ENCODE measurements at places on chromosomes 12 and 14. TPM values are rescaled to one million over a fixed set of nuclear protein-coding genes. Genes with fewer than 3 reads are reported as not detected.

DNA sequence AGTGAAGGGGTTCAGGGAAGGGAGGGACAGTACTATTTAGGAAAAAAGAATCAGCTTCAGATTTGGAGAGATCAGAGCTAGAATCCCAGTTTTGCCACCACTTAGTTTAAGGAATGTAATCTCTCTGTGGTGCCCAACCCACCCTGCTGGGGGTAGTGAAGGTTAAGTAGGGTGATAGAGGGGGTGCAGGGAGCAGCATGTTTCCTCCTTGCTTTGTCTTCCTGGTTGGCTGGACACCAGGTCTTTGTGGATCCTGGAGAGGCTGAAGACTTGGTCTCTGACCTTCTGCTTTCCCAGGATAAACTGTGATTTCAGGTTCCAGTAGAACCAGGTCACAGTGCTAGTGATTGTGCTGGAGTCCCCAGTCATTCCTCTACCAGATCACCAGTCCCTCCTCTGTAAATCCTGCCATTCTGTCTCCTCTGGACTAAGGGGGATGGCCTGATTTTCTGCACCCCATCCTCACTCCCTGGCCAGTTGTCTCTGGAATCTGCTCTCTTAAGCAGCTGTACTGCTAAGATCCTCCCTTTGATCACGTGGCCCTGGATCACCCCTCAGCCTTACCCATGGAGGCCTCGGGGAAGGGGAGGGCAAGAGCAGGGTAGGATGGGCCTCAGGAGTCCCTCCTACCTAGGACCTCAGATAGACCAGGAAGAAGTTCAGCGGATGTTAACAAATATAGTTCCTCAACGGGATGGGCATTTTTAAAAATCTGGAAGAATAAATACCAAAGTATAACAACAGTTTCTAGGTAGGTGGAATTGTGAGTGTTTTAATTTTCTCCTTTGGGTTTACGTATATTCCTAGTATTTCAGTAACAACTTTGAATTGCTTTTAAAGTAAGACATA is 3.1 kb downstream of the MAP3K12 start:
- peak; percentile 88 for DNase-seq

DNA sequence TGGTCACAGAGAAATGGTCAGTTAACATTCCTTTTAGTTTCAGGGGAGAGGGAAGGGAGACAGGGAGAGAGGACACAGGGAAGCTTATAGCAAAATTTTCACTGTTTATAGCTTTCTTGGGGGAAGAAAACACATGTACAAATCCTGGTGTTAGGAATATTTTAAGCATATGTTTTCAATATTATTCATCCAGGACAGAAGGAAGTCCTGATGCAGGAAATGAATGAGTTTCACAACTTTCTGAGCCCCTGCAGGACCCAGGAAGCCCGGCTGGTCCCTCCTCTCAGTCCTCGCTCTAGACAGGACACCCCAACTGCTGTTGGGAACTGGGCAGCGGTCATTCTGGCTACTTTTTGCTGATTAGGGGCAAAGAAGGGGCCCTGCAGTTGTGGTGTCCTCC is 71.1 kb upstream of the ZDHHC17 start:
- no peak for DNase-seq

DNA sequence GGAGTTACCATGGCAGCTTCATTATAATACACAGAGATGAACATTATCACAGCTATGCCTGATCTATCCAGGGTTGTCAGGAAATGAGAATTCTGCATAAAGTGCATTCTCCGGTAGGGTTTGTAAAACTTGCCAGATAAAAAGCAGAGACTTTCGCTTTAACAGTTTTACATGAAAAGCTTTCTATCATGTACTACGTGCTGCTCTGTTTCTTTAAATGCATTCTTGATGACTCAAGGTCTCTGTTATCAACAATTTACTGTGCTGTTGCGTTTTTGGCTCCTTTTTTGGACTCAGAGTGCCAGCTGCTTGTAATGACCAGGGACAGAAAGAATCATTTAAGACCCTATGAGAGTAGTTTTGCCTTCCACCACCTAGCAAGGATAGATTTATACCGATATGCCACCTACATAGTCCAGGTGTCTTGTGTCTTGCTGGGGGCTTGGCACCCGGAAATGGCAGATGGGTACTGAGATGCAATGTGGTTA is 371.2 kb downstream of the BTG1 start:
- peak; percentile 86 for DNase-seq

DNA sequence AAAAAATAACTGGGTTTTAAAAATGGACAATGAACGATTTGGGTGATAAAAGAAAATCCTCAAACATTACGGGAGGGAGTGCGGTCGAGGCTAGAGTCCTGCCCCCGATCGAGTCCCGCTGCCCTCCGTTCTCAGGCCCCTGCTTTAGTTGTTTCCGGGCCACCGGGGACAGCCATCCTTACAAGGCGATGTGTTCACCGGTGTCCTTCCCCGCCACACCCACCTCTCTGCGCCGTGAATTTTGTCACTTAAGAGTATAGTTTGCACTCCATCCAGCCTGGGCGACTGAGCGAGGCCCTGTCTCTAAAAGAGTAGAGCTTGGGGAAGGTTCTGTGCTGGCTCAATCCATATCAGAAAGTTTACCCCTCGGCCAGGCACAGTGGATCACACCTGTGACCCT is 2.9 kb downstream of the ULK1 start:
- no peak for DNase-seq

Gene MANSC1
- total RNA-seq: 1.3 TPM

- DNase-seq: peak; percentile 14
Observed at GRCh38 chr12:127270193-127270592, 996.8 kb upstream of the TMEM132C start.

DNA sequence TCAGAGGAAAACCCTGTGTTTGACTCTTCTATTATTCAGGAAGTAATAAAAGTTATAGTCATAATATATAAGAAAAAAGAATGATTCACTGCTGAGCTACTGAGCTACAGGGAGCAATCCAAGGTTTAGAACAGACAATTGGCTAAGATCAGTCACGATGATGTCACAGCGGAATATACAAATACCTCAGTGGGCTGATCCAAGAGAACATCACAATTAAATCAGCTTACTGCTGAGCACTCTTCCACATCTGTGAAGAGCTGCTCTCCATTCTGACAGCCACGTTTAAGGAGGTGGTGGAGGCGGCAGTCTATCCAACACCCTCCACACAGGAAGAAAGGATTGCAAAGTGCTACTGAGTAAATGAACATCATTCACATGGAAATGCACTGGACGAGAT is 271.0 kb downstream of the APAF1 start:
- DNase-seq: no peak

DNA sequence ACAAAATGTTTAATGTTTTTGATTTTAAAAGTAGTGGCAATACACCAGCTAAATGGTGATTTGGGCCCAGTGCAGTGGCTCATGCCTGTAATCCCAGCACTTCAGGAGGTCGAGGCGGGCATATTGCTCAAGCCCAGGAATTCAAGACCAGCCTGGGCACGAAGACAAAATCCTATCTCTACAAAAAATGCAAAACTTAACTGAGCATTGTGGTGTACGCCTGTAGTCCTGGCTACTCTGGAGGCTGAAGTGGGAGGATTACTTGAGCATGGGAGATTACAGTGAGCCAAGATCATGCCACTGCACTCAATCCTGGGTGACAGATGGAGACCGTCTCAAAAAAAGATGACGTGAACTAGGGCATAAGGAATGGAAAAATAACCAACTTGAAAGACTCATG is 4.7 kb downstream of the RPL36AL start:
- no peak for DNase-seq

DNA sequence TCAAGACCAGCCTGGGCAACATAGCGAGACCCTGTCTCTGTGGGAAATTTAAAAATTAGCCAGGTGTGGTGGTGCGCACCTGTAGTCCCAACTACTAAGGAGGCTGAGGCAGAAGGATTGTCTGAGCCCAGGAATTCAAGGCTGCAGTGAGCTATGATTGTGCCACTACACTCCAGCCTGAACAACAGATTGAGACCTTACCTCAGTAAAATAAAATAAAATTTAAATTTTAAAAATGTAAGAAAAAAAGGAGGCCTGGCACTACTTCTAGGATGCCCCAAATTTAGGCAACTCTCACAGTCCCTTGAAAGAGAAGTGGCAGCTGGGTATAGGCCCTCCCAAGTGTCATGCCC is 918 bp upstream of the INHBE start:
- no peak for DNase-seq

- peak; percentile 98 for DNase-seq
Observed at GRCh38 chr12:11941606-11942337, 129.0 kb upstream of the BCL2L14 start.

Data from fibroblast of lung (primary cell).